ENCODE measurements at places on chromosomes 4 and X.

DNA sequence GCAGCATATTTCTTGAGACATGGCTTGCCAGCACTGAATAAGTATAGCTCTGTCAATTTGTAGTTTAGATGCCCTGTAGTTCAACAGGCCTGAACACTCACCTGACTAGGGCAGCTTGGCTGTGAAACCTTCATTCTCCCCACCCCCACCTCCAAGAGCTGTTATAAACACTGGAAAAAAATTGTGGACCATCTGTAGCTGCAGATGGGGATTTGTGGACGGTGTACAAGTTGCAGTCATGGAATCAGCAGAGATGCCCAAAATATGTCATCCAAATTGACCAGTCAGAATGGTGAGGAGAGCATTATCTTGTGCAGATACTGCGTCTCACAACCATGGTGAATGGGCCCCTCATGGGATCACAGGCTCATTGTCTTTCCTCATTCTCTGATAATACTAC, 76.2 kb upstream of the PAQR3 start:
- no peak for DNase-seq

- no peak for DNase-seq
Measured at GRCh38 chr4:101967697-101968346, 177.3 kb downstream of the BANK1 start.

DNA sequence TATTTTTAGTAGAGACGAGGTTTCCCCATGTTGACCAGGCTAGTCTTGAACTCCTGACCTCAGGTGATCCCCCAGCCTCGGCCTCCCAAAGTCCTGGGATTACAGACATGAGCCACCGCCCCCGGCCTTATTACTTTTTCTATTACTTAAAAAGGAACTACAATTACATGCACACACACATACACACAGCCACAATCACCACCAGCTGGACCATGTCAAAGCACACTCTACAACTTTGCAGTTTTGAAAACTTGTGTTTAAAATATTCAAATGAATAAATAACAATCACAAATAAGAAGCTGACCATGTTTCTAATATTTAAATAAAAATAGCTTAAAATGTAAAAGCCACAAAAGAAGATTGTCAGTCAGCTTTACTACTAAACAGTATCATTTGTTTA, 23.4 kb downstream of the SLC10A7 start:
- no peak for DNase-seq

DNA sequence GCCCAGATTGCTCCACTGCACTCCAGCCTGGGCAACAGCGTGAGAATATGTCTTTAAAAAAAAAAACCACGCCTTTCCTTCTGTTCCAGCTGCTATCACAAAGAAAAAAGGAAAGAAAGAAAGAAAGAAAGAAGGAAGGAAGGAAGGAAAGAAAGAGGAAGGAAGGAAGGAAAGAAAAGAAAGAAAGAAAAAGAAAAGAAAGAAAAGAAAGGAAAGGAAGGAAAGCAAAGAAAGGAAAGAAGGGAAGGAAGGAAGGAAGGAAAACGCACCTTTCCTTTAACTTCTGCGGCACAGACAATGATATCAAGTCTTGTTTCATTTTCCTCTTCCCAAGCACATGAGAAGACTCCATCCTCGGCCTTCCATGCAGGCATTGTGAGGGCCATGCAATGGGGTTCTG, 107.4 kb upstream of the NOCT start:
- DNase-seq = no peak

DNA sequence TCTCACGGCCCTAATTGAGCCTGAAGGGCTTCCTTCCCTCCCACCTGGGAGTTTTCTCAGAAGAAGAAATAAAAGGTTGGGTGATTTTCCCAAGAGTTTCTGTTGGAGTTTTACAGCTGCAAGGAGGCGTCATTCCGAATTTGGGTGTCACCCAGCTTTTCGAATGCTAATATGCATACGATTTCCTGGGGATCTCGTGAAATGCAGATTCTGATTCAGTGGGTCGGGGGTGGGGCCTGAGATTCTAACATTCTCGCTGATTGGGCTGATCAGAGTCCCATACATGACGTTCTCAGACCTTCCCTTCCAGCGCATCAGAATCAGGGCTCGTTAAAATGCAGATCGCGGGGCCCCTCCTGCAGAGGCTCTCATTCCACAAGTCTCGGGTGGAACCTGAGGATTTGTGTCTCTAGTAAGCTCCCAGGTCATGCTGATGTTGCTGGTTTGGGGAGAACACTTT, 125.8 kb upstream of the STX18 start:
- DNase-seq = peak; percentile 47

DNA sequence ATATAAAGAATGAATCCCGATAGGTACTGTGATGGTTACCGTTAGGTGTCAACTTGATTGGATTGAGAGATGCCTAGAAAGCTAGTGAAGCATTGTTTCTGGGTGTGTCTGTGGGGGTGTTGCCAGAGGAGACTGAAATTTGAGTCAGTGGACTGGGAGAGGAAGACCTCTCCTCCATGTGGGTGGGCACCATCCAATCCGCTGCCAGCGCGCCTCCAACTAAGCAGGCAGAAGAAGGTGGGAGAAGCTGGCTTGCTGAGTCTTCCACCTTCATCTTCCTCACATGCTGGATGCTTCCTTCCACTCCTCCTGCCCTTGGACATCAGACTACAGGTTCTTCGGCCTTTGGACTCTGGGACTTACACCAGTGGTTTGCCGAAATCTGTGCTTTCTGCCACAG, 40.1 kb downstream of the WFS1 start:
- DNase-seq = peak; percentile 41

- DNase-seq = peak; percentile 49
Measured at GRCh38 chrX:136694431-136695087, 46.6 kb downstream of the CD40LG start.

DNA sequence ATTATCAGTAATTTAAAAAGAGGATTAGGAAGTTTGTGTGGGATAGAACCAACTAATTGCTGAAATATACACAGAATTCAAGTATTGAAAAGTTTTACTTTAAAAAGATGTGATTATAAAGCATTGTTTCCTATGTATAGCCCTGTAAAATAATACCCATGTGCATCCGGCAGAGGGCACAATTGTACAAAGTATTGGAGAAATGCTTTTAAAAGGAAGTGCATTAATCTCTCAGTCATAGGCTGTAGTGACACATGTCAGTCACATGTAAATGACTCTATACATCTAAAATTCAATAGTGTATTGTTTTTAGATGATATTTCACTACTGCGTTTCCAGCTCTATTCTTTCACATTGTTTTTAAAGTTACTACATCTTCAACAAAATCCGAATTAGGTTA, 9.7 kb upstream of the GEMIN8 start:
- DNase-seq = peak; percentile 57

- no peak for DNase-seq
Measured at GRCh38 chr4:160142579-160142978, 1039.7 kb downstream of the RAPGEF2 start.

DNA sequence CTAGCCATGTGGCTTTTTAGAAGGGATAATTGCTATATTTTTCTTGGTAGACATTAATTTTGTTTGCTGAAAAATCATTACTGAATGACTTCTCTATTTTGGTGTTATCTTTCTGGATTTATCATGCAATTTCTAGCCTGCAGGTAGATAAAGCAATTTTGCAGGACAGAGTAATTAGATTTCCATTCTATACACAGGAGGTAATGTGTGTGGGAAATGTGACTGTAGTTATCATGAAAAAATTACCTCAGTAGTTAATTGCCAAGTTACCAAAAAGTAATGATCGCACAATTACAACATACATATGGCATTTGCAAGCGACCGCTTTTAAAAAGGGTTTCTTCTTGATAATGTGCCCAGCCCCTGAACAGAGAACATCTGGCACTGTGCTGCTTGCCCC, 66.1 kb downstream of the KIT start:
- DNase-seq = no peak

- DNase-seq = no peak
Measured at GRCh38 chr4:56307423-56307822, 79.9 kb downstream of the AASDH start.

DNA sequence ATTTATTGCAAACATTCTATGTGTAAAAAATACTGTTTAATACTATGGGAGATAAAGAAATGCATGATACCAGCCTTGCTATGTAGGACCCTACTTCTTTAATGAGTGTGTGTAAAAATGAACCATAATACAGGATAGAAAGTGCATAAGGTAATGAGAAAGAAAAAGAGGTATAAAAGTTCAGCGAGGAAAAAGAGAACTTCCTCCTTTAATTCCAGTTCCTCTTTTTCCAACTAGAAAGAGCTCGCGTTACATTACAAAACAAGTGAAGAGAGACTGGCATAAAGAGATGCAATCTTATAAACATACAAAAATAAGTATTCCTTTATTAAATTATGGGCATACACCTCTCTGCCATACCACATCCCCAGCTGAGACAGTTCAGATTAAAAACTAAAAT, 77.4 kb downstream of the ANKRD17 start:
- no peak for DNase-seq

GRCh38 chrX:68989456-68989855, 160.6 kb downstream of the EFNB1 start:
- no peak for DNase-seq

DNA sequence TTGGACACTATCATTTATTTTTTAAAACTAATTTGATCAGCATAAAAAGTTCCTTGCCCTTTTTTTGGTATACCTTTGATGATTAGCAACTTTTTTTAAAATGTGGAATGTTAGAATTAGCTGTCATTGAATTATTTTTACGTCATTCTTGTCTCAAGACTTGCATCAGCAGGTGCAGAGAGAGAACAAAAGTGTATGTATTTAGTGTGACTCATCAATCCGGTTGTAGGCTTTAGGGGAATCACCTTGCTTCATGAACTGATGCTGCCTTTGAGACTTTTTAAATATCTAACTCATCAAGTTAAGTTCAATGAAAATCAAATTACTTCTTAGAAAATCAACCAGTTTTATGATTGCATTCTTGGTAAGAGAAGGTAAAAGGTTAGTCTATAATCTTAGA, 125.1 kb downstream of the ARX start:
- DNase-seq = no peak

GRCh38 chr4:110003401-110004187, 90.9 kb downstream of the EGF start:
- DNase-seq = no peak

DNA sequence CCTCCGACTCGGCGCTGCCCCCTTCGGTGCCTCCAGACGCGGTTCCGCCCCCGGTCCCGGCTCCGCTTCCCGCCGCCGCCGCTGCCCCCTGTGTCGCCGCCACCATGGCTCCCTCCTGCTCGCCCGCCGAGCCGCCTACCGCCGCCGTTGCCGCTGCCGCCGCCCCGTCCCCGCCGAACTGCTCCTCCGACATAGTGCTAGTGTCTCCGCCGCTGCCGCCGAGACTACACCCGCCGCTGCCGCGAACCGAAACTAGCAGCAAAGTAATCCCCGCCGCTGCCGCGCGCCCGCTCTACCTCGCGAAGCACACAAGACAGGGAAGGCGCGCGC, 340 bp downstream of the HNRNPD start:
- DNase-seq = no peak

- DNase-seq = no peak
Measured at GRCh38 chr4:38832624-38833528, 23.7 kb downstream of the TLR6 start.

GRCh38 chrX:33726281-33727160, 405.6 kb downstream of the FAM47A start:
- peak; percentile 20 for DNase-seq

DNA sequence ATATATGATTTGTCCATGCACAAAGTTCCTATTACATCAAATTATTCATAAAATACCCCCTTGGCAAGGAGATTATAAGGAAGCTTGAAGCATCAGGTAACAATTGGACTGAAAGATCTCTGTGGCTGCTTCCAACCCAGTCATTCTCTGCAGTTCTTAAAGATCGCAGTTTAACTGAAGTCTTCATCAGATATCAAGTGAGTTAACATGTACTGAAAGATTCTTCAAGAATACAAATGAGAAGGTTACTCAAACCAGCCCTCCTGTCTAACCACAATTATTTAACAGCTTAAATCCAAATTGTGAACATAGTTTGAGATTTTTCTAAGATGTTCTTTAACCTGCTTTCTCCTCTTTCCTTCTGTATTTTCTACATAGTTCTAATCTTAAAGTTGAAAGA, 56.1 kb downstream of the SLC10A7 start:
- DNase-seq = no peak

DNA sequence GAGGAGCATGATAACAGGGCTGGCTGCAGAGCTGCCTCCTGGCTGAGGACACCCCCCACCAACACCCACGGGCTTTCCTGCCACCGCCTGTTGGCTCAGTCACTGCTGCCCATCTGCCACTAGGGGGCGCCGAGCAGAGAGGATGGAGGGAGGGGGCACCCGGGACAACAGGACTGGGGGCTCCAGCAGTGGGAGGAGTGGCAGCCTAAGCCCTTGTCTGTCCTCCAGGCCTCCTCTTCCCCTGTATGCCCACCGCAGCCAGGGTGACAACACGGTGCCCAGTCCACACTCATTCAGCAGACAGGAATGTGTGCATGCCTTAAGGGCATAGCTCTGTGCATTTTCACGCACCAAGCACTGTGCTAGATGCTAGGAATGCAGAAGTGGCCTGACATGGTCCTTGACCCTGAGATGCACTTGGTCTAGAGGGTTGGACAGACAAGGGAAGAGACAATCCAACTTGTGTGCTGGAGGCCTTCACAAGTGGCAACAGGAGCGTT, 149.9 kb downstream of the AMMECR1 start:
- DNase-seq = peak; percentile 63

All from neural progenitor cell (in vitro differentiated cells).